ENCODE measurements at places on chromosomes 12 and 14. TPM values are rescaled to one million over a fixed set of nuclear protein-coding genes. Genes with fewer than 3 reads are reported as not detected.

Gene CLEC2D
- 2.0 TPM for polyA plus RNA-seq

Gene IFI27L2
- 5.9 TPM for polyA plus RNA-seq

Gene SPX
- not detected for polyA plus RNA-seq

Gene KERA
- not detected for polyA plus RNA-seq

Gene A2M
- polyA plus RNA-seq: not detected

Gene TAS2R9
- polyA plus RNA-seq: not detected

Gene MMAB
- 76.1 TPM for polyA plus RNA-seq

Gene USP44
- 2.3 TPM for polyA plus RNA-seq

Gene GALNT16
- polyA plus RNA-seq: not detected

Gene ANKRD33
- not detected for polyA plus RNA-seq

Gene SMCO2
- not detected for polyA plus RNA-seq

Gene KLRF1
- polyA plus RNA-seq: 2.1 TPM

Gene RNASE7
- polyA plus RNA-seq: not detected

GRCh38 chr12:100539202-100539601 lies 34.3 kb upstream of the GAS2L3 start:
- peak; percentile 32 for DNase-seq

DNA sequence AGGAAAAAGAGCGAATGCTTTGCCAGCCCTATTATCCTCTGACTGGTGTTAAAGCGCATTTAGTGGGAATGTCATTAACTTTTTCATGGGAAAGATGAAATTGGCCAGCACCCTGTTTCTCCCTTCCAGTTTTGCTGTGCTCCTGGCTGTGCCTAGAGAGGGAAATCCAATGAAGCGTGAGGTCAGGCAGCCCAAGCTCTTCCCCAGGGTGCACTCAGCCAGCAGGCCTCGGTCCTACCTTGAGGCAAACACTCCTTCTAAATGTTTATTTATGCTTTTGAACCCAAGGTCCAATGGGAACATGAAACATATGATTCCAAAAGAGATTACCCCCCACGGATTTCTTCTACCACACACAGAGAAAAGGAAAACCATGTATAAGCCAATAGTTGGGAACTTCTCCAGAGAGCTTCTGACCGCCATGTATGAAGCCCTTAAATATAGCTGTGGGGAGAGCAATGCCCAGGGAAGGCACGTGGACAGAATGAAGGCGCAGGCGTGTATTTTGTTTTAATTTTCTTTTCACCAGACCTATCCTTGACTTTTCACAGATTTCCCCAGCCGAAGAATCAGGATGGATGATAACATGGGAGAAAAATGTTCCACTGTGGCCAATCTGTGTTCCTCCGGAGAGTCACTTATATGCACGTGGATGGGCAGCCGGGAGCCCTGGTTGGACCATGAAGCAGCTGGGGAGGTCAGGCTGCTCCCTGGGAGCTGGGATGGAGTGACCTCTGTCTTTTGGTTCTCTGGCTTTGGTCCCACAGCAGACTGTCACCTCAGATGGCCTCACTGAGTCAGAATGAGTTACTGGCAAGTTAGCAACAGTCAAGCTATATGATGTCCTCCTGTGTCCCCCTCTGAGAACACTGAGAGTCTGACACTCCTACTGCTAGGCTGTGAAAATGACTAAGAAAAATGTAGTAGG lies 37.3 kb downstream of the GPR135 start:
- no peak for DNase-seq

DNA sequence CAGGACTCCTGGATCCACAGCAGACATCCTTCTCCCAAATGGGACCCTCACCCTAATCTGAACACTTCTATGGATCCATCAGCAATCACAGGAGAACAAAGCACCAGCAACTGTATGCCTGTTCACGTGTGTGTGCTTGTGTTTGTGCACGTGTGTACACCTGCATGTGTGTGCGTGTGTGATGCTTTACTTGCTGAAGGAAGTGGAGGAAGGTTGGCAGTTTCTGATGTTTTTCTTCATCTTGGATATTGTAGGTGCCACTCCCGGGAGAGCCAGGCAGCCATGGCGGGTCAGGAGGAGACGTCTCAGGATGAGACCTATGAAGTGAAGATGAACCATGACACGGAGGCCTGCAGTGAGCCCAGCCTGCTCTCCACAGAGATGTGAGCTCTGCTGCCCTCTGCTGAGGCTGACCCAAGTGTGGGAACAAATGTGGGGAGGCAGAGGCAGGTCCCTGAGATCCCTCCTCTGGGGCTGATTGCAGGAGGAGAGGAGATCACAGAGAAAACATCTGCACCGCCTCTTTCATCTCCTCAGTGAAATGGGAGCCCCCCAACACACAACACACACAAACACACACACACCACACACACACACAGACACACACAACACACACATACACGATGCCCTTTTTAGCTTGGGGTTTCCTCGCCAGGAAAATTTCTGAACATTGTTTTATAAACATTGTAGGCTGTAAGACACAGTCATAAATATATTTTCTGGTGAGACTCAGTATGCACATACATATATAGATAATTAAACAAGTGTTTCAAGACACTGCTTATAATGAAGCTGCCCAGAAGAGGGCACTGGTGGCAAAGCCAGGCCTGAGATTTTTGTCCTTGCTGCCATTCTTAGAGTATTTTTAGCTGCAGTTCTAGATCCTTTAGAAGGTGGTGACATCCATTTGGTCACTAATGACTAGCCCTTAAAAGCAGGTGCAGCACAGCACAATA lies 112.2 kb upstream of the FKBP4 start:
- no peak for DNase-seq

DNA sequence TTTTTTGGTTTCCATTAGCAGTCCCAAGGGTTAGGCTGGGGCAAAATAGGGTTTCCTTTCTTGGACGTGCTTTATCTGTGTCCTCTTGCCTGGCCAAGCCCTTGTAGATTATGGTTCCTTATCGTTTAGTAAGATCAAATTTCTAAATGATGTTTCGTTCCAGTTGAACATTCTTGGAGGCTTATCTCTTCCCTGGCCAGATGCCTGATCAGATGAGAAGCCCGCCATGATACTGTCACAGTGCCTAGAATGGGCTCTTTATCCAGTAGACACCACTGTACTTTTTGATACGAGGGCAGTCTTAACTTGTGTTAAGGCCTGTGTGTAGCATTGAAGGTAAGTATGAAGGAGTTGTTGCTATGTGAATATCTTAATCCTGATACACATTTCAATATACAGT lies 76.1 kb upstream of the TMEM263 start:
- DNase-seq: no peak

DNA sequence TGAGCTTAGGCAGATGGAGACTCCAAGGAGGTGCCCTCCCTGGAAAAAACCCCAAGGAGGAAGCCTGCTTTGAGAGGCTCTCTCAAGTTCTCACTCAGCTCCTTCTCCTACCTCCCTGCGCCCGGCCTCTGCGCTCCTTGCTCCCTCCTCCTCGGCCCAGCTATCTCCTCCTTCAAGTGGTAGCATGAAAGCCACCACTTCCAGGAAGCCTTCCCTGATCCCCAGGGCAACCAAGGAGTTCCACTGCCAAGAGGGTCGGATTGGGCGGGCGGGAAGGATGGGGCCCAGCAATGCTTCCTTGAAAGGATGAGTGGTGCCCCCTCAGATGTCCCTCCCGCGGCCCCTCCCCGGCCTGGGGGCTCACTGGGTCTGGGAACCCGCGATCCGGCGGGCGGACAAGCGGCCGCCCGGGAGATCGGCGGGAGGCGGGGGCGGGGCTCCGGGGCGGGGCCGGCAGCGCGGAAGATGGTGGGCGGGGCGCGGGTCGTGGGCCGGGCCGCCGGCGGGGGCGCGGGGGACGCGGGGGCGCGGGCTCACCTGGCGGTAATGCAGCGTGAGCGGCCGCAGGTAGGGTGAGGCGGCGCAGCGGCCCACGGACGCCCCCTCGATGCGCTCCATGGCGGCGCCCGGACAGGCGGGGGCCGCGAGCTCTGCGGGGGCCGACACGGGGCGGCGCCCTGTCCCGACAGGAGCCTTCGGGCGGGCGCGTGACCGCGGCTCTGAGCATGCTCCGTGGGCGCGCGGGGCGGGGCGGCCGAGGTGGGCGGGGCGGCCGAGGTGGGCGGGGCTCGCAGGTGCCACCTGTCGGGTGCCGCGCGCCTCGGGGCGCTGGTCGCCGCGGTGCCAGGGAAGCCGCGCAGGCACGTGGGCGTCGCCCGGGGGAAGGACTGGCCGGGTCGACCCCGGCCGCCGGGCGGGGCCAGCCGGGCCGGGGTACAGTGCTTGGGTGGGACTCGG lies at the start of gene NUDT14:
Gene NUDT14, minus strand, starts transcription at position 721 of the 957 bp plus-strand sequence. Its CDS starts 103 bp downstream, at position 618.
- DNase-seq: peak; percentile 84

DNA sequence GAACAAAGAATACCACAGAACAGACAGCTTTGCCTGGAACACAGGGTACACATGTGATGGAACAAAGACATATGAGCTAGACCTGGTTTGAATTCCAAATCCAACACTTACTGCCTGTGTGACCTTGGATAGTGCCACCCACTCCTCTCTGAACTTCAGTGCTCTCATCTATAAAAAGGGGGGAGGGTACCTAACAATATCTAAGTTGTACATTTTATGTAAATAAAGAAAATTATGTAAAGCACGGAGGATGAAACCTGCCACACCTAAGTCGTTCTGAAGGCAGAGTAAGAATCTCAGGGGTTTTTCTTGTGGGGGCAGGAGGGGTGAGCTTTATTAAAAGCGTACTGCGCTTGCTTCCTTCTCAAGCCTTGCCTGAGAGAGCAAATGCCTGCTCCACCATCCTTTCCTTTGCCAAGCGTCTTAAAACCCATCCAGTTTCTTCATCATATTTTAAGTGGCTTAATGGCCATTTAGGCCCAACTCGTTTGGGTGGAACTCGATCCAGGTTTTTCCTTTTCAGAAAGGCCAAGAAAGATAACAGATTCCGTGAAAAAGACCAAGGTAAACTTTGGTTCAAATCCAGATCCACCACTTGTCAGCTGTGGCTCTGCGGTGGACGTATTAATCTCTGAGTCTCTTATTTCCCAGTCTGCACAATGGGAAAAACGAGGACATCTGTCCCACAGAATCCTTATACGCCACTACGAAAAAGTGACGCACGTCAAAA lies 946 bp downstream of the DDX24 start:
- no peak for DNase-seq

GRCh38 chr14:64910847-64911495 lies 3.3 kb upstream of the CHURC1 start:
- DNase-seq: no peak

GRCh38 chr12:56082967-56083366 lies 3.0 kb downstream of the ERBB3 start:
- peak; percentile 50 for DNase-seq

- DNase-seq: no peak
Observed at GRCh38 chr12:72647139-72647538, 375.0 kb downstream of the TRHDE start.

- no peak for DNase-seq
Observed at GRCh38 chr14:51507511-51507905, 144.2 kb upstream of the FRMD6 start.

DNA sequence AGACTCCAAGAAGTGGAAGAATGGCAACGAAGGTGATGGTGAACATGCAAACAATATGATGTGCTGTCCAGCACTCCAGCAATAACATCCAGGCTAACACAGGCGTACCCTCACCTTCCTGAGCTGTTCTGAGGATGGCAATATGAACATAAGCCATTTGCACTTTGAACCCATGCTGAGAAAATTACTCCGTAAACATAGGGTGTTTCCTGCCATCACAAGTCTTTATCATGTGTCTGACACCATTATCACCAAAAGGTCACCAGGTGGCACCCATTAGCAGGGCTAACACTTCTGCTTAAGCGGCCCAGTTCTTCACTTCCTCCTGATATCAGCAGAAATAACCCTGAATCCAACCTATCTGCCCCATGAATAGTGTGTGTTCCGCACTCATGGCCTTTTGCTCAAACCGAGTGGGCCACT lies 482.8 kb downstream of the MED13L start:
- no peak for DNase-seq

GRCh38 chr12:89701606-89702206 lies 6.9 kb downstream of the ATP2B1 start:
- no peak for DNase-seq

DNA sequence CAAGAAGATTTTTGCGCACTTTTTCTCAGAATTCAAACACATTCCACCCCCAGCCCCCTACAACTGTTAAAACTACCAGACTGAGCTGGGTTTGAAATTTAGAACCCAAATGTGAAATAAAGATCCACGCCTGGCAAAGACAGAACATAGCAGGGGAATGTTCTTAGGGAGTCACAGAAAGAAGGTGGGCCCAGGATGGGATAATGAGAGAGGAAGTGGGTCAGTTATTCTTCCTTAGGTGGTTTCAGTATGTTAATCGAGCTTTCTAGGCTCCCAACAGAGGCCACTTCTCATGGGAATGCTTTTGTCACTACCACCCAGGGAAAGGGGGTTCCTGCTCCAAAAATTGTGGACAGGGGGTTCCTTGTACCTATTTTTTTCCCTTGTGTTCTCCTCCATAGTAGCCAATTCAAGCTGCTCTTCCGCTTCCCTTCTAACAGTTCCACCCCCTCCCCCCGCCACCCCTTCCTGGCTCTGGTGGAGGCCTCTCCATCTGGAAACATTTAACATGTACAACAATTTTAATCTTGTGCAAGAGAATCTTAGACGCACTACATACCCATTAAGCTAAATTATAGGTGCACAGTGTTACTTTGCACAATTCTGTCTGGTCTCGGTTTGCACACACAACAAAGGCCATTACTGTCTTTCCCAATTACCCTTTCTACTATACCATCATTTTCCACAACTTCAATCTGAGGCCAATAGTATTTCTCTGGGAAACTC lies 218.1 kb downstream of the MON2 start:
- no peak for DNase-seq

- no peak for DNase-seq
Observed at GRCh38 chr12:95838125-95838524, 20.6 kb upstream of the SNRPF start.

- peak; percentile 42 for DNase-seq
Observed at GRCh38 chr12:32671930-32672780, 6.9 kb upstream of the DNM1L start.

- no peak for DNase-seq
Observed at GRCh38 chr14:72401632-72402376, 469.6 kb downstream of the RGS6 start.

GRCh38 chr14:72649603-72650227 lies 244.2 kb downstream of the DPF3 start:
- DNase-seq: no peak

DNA sequence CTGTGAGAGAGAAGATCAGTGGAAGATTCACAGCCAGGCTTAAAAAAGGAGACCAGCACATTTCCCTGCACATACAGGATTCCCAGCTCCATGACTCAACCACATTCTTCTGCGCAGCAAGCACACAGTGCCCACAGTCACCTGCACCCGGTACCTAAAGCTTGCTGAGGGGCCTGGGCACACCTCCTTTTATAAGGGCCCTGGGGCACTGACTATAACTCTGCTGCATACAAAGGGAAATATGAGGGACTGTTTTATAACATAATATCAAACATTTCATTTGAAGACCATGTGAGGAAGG lies 322.9 kb downstream of the DAD1 start:
- DNase-seq: no peak

DNA sequence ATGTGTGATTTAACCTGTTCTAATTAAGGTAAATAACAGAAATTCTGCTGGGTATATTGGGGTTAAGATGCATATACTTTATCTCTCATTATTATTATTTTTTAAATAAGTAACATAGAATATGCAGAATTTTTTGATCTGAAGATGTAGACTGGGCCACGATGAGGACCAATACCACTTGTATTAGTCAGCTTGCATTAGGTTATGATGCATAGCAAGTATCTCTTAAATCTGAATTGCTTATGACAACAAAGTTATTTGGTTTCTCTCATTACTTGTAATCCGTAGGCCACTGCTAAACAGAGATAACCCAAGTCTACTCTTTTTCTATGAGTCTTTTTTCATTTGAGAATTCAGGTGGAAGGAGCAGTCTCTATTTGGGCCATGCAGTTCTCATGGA lies 145.5 kb upstream of the NOVA1 start:
- no peak for DNase-seq

GRCh38 chr12:19201661-19202060 lies 72.1 kb downstream of the PLEKHA5 start:
- DNase-seq: no peak

- DNase-seq: no peak
Observed at GRCh38 chr14:66643344-66643743, 135.4 kb downstream of the GPHN start.

Data from K562 (cell line).